ENCODE measurements at places on chromosomes 5 and 9. TPM values are rescaled to one million over a fixed set of nuclear protein-coding genes. Genes with fewer than 3 reads are reported as not detected.

Gene ACTBL2
- 0.11 TPM for total RNA-seq

DNA sequence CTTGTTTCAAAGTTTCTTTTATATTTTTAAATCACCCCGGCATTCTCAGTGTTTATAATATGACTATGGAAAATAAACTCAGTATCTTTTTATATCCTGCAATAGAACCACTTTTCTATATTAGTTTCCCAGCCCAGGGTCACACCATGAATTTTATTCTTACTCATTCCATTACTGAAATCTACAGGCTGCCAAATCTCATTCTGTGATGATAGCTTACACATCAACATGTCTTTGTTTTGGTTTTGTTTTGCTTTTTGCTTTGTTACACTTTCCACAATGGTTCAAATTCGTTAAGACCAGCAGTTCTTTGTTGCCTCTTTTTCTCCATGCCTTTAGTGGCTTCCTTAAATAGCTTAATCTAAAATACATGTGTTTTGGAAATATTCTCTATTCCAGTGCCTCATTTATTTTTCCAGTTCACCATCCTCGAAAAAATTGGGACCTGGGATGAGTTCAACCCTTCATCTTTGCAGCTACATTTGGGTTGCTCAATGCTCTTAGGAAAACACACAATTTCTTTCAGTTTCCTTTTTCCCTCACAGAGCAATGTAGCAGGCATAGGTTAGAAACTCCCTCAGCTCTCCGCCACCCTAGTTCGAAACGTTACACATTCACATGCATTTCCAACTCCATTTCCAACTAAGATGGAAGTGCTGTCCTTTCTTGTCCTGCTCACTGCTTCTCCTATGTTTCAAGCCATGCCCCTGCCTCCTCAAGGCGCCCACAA lies 1146.3 kb downstream of the MAT2B start:
- DNase-seq = no peak
- H3K4me1 ChIP-seq = no peaks in the 10 kb centered on the region
- H3K36me3 ChIP-seq = no peaks in the 10 kb centered on the region
- H3K27ac ChIP-seq = no peak overlapping the region
- no peak overlapping the region for H3K4me3 ChIP-seq
- no peaks in the 10 kb centered on the region for H3K27me3 ChIP-seq

Gene PRR7
- total RNA-seq = 24.8 TPM

GRCh38 chr5:81213070-81213469 lies 20.1 kb upstream of the CKMT2 start:
- no peak for DNase-seq
- no peak overlapping the region for H3K4me3 ChIP-seq
- H3K4me1 ChIP-seq = no peaks in the 10 kb centered on the region
- H3K36me3 ChIP-seq = no peaks in the 10 kb centered on the region
- H3K27ac ChIP-seq = no peak overlapping the region

- H3K36me3 ChIP-seq = no peaks in the 10 kb centered on the region
- no peak overlapping the region for H3K27ac ChIP-seq
- DNase-seq = no peak
- no peaks in the 10 kb centered on the region for H3K4me1 ChIP-seq
Observed at GRCh38 chr5:76622076-76622475, 1.1 kb downstream of the F2RL2 start.

Gene PCDHA11
- not detected for total RNA-seq

- peaks cover 47% of the 10 kb centered on the region for H3K36me3 ChIP-seq
- no peaks in the 10 kb centered on the region for H3K27me3 ChIP-seq
- H3K4me1 ChIP-seq = peaks cover 55% of the 10 kb centered on the region
- H3K27ac ChIP-seq = peak overlapping the region; percentile 81
Observed at GRCh38 chr5:72209147-72210115, 102.2 kb downstream of the MAP1B start.

DNA sequence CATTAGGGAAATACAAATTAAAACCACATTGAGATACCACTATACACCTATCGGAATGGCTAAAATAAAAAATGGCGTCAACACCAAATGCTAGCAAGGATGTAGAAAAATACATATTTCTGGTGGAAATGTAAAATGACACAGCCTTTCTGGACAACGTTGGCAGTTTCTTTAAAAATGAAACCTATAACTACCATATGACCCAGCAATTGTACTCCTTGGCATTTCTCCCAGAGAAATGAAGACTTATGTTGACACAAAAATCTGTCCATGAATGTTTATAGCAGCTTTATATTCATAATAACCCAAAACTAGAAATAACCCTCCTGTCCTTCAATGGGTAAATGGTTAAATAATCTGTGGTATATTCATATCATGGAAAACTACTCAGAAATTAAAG lies 188.7 kb upstream of the RAD23B start:
- no peak overlapping the region for H3K27ac ChIP-seq
- no peaks in the 10 kb centered on the region for H3K27me3 ChIP-seq
- DNase-seq = no peak
- H3K4me1 ChIP-seq = no peaks in the 10 kb centered on the region
- no peaks in the 10 kb centered on the region for H3K36me3 ChIP-seq

- H3K4me3 ChIP-seq = no peak overlapping the region
- H3K36me3 ChIP-seq = no peaks in the 10 kb centered on the region
- DNase-seq = peak; percentile 34
- no peaks in the 10 kb centered on the region for H3K4me1 ChIP-seq
- no peak overlapping the region for H3K27ac ChIP-seq
Observed at GRCh38 chr5:155616779-155617392, 603.3 kb downstream of the KIF4B start.

Gene COQ4
- 29.1 TPM for total RNA-seq

DNA sequence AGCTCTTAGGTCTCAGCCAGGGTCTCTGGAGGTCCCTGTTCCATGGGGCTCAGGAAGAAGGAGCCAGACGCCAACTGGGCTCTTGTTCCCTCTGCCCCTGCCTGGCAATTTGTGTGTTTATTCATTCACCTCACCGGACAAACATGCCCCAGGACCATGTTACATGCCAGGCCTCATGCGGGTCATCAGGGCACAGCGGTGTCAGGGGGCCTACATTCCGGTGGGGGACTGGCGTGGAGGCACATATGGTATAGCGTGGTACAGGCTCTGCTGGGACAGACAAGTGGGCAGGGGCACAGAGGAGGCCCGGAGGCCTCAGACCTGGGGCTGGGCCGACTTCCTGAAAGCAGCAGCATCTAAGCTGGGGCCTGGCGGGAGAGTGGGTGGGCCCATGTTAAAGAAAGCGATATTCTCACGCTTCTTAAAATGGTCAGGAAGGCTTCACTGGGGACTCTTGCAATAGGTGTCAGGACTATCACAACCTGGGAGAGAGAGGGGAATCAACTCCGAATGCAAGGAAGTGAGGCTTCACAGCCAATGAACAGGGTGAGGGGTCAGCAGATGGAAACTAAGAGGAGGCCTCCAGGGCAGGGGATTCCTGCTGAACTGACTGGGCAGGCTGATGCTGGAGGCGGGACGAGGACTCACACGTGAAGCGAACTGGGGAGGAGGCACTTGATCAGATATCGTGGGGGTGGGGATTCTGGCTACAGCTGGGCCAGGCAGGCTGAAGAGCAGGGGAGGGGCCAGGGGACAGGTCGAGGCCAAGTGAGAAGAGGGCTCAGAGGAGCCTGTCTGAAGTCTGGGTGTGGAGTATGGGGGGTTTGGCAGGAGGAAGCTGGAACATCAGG lies 41.9 kb downstream of the NCS1 start:
- no peaks in the 10 kb centered on the region for H3K4me1 ChIP-seq
- H3K4me3 ChIP-seq = no peak overlapping the region
- no peaks in the 10 kb centered on the region for H3K36me3 ChIP-seq
- no peak for DNase-seq
- no peak overlapping the region for H3K27ac ChIP-seq

- H3K36me3 ChIP-seq = no peaks in the 10 kb centered on the region
- DNase-seq = no peak
- no peak overlapping the region for H3K4me3 ChIP-seq
Observed at GRCh38 chr5:94672746-94673145, 54.3 kb downstream of the SLF1 start.

DNA sequence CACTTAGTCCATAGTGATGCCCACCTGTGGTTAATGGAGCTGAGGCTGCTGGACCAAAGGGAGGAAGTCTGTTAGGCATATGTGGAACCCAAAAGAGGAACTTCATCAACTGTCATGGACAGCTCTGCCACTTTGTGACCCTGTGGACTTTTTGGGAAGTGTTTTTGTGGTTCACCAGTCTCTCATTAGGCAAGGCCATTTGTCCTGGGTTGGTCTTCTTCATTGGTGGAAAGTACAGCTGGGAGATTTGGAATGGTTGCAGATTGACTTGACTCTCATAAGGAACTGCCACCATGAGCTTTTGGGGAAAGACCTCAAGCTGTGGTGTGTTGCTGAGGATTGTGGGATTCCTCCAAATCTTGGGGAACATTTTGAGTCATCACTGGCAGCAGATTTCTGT lies 31.9 kb upstream of the IL12B start:
- no peak for DNase-seq
- no peak overlapping the region for H3K4me3 ChIP-seq
- no peak overlapping the region for H3K27ac ChIP-seq
- no peaks in the 10 kb centered on the region for H3K27me3 ChIP-seq

DNA sequence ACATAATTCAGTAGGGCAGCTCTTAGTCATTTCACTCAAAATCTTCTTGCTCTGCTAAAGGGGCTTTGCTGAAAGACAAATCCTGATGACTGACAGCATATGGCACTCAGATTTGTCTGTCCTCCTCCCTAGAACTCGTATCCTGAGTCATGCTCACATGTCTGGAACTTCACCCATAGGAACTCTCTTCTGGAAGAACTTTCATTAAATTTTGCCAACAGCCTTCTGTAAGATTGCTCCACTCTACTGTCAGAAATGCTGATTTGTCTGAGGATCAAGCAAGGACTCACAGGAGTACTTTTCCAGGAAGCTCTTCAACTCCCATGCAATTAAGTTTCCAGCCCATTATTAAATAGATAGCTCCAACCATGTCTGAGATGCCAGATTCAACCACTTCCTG lies 59.8 kb upstream of the SNX2 start:
- peak; percentile 62 for DNase-seq
- peak overlapping the region; percentile 29 for H3K27ac ChIP-seq
- H3K27me3 ChIP-seq = no peaks in the 10 kb centered on the region
- H3K36me3 ChIP-seq = no peaks in the 10 kb centered on the region

- no peaks in the 10 kb centered on the region for H3K27me3 ChIP-seq
- H3K4me1 ChIP-seq = no peaks in the 10 kb centered on the region
- no peak overlapping the region for H3K27ac ChIP-seq
Observed at GRCh38 chr9:101564252-101564651, 30.5 kb downstream of the PPP3R2 start.

GRCh38 chr5:169703813-169704212 lies 66.7 kb downstream of the DOCK2 start:
- DNase-seq = peak; percentile 29
- no peaks in the 10 kb centered on the region for H3K36me3 ChIP-seq
- H3K27me3 ChIP-seq = no peaks in the 10 kb centered on the region
- H3K4me1 ChIP-seq = peaks cover 29% of the 10 kb centered on the region
- H3K27ac ChIP-seq = no peak overlapping the region
- no peak overlapping the region for H3K4me3 ChIP-seq

- no peak overlapping the region for H3K27ac ChIP-seq
- no peaks in the 10 kb centered on the region for H3K27me3 ChIP-seq
- DNase-seq = no peak
- H3K36me3 ChIP-seq = no peaks in the 10 kb centered on the region
Observed at GRCh38 chr9:69380301-69380700, 55.3 kb downstream of the ENTREP1 start.

GRCh38 chr5:133612249-133612860 lies at the start of gene FSTL4:
FSTL4 (minus strand) TSS chr5:133612541.
- no peak within 1 kb of the TSS for H3K27ac ChIP-seq
- no peaks in the 10 kb centered on the region for H3K4me1 ChIP-seq
- H3K27me3 ChIP-seq = peaks cover 69% of the 10 kb centered on the region
- no peak for DNase-seq
- no peaks in the 10 kb centered on the region for H3K36me3 ChIP-seq

Gene TENT4A
- total RNA-seq = 17.6 TPM

DNA sequence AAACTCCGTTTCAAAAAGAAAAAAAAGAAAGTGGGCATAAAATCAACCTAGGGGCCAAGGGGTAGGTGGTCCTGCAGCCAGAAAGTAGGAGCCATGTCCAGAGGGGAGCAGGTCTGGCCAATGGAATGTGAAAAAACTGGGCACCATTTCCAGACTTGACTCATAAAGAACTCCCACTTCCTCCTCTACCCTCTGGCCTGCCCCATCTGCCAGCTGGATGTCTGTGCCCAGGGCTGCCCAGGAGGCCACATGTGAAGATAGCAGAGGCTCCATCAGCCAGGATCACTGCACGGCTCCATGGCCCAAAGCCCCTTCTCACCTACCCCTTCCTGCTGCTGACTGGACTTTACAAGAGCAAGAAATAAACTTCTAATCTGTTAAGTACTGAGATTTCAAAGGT lies 42.1 kb upstream of the EEIG1 start:
- 0 out of 2 replicates have a peak, but pooled peaks cover 3% of the 10 kb centered on the region for H3K4me1 ChIP-seq
- H3K27me3 ChIP-seq = no peaks in the 10 kb centered on the region
- no peak overlapping the region for H3K4me3 ChIP-seq

DNA sequence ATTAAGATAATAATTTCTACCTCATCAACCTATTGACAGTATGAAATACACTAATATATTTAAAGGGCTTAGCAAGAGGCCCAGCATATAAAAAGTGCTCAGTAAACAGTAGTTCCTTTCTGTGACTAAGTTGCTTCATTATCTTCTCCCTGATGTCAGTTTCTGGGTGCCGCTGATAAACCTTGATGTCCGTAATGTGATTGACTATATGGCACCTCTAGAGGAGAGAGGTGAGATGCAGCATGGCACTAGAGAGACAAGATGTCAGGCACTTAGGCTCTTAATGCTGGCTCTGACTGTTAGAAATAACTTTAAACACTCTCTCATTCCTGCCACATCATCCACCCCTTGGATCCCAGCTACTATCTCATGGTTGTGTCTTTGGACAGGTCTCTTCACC lies 455.9 kb upstream of the KLF4 start:
- no peak for DNase-seq
- H3K27me3 ChIP-seq = no peaks in the 10 kb centered on the region
- H3K36me3 ChIP-seq = no peaks in the 10 kb centered on the region
- H3K4me1 ChIP-seq = peaks cover 21% of the 10 kb centered on the region

Gene DOCK8
- total RNA-seq = not detected

GRCh38 chr9:99986642-99987041 lies 80.2 kb downstream of the STX17 start:
- no peak for DNase-seq
- no peak overlapping the region for H3K4me3 ChIP-seq
- no peaks in the 10 kb centered on the region for H3K36me3 ChIP-seq
- no peaks in the 10 kb centered on the region for H3K27me3 ChIP-seq
- H3K4me1 ChIP-seq = no peaks in the 10 kb centered on the region

DNA sequence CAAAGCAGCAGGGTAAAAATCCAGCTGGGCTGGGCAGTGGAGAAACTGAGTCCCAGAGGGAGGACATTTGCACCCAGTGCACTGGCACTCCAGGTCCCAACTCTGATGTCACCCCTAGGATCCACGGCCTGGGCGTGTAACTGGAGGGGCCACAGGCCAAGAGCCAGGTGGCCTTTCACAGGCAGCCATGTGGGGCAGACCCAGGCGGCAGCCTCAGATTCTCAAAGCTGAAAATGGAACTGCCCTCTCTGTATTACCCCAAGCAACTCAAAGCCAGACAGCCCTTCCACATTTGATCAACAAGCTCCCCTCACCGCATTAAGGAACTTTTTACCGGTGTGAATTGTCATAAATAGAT lies 46.7 kb downstream of the RASGEF1C start:
- H3K4me1 ChIP-seq = no peaks in the 10 kb centered on the region
- H3K4me3 ChIP-seq = no peak overlapping the region
- H3K36me3 ChIP-seq = no peaks in the 10 kb centered on the region
- H3K27me3 ChIP-seq = peaks cover 22% of the 10 kb centered on the region
